Stimulated activated CD4-positive, alpha-beta T cell treated with anti-CD3 and anti-CD28 coated beads, TNF-alpha, amount 100 ng/mL, for 24 hours (primary cell): ENCODE measurements at places on chromosomes 1 and 21.
A peak's percentile ranks its signal among the peaks of the same experiment; 100 is the strongest.

- no peak for DNase-seq
Observed at GRCh38 chr1:36937371-36937770, 96.9 kb downstream of the GRIK3 start.

GRCh38 chr1:161006563-161006962 lies 14.4 kb downstream of the F11R start:
- DNase-seq = no peak

DNA sequence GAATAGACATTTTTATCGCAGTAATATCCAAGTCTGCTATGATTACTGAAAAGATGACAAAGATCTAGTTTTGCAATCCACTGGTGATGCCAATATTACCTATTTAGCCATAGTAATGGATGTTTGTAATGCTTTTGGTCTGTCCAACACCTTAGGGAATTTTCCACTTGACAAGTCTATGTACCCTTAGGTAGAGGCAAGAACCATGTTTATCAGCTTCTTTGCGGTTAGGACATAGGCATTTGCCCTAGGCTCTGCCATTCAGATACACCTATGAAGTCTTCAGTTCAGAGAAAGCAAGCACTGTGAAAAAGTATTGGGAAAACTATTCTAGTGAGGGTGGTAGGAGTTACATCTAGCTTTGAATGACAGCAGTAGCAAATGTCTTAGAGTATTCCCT lies 40.2 kb upstream of the SLC35D1 start:
- no peak for DNase-seq

- DNase-seq = no peak
Observed at GRCh38 chr1:203681739-203682138, 55.1 kb downstream of the ATP2B4 start.

DNA sequence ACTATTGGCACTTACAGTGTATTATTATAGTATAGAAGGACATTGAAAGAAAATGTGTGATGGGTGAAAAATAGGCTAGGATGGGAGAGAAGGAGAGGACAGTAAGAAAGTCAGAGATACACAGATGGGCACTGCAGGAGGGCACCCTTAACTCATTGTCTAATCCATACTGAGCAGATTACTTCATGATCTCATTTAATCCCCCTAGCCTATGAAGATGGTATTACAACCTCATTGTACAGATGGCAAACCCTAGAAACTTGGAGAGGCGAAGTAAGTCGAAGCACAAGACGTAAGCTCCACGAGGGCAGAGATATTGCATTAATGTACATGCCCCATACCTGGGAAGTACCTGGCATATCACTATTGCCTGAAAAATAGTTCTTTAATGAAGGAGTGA lies 346.9 kb upstream of the DAB1 start:
- no peak for DNase-seq

DNA sequence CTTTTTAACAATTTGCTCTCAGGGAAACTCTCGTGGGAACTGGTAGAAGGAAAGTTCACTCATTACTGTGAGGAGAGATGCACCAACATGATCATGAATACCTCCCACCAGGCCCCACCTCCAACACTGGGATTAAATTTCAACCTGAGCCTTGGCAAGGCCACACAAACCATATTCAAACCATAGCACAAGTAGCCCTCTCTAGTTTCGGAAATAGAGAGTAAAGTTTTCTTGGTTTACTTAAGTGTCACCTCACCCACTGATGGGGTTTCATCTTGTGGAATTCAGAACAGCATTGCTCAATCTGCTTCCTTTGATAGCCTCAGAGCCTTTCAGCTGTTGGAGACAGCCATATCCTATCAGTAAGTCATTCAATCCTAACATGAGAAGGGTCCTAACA lies 25.5 kb upstream of the CCSAP start:
- no peak for DNase-seq

DNA sequence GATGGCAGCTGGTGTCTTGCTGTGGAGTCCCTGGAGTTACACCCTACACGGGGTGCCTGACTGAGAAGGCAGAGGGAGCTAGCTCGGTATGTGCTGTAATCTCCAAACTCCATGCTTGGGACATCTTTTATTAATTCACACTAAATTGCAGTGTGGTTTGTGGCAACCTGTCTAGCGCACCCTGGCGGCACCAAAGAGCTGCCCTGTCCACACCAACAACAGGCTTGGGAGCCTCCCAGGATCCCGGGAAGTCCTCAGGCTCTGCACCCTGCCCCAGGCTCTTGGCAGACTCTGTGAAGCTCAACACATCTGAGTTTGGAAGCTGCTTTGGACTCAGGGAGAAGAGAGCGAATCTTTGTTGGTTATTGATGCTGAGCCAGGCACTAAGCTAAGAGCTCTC lies 138.9 kb downstream of the IGSF21 start:
- no peak for DNase-seq

- no peak for DNase-seq
Observed at GRCh38 chr1:165841582-165842017, 14.2 kb downstream of the UCK2 start.

GRCh38 chr1:62335656-62336055 lies 16.4 kb upstream of the KANK4 start:
- DNase-seq = no peak

DNA sequence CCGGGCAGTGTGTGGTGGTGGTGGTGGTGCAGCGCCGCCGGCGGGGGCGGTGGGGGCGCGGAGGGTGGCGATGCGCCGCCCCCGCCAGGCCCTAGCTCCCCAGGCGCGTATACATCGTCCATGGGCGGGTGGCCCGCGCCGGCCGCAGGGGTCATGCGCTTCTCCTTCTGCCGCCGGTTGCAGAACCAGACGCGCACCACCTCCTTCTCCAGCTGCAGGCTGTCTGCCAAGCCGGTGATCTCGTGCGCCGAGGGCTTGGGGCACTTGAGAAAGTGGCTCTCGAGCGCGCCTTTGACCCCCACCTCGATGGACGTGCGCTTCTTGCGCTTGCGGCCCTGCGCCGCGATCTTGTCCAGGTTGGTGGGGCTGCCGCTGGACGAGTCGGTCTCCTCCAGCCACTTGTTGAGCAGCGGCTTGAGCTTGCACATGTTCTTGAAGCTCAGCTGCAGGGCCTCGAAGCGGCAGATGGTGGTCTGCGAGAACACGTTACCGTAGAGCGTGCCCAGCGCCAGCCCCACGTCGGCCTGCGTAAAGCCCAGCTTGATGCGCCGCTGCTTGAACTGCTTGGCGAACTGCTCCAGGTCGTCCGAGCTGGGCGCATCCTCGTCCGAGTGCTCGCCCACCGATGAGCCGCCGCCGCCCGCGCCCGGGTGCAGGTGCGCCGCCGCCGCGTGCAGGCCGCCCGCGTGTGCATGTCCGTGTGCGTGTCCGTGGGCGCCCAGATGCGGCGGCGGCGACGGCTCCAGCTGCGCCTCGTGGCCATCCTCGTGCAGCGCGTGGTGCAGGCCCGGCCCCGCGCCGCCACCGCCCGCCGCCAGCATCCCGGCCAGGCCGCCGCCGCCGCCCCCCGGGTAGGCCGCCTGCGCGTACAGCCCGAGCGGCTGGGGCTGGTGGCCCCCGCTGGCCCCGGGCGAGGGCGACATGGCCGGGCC lies 926 bp downstream of the POU3F1 start:
- DNase-seq = no peak

- DNase-seq = no peak
Observed at GRCh38 chr1:237235091-237235490, 193.1 kb downstream of the RYR2 start.

GRCh38 chr21:26055841-26056264 lies 114.7 kb downstream of the APP start:
- no peak for DNase-seq

DNA sequence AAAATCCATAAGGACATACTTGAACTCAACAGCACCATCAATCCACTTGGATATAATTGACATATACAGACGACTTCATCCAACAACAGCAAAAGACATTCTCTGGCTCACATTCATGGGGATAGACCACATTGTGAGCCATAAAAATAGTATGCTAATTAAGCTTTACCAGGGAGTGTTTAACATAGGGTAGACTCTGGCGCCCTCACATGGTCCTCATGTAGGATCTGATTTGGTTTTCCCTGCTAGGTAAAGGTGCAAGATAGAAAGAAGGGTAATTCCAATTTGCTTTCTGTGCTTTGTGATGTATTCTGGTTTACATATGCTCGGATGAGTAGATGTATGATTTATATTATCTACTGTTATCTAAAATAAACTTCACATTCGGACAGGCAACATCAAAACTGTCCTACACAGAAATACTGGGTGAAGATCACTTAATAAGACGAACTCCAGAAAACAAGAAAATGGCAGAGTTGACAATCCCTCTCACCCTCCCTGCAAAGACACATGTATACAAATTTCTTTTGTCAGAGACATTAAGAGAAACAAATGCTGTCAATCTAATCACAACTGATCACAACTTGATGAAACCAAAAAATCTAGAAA lies 27.7 kb downstream of the CR1L start:
- DNase-seq = peak; percentile 1

- DNase-seq = no peak
Observed at GRCh38 chr21:41958886-41959563, 5.2 kb upstream of the C2CD2 start.

DNA sequence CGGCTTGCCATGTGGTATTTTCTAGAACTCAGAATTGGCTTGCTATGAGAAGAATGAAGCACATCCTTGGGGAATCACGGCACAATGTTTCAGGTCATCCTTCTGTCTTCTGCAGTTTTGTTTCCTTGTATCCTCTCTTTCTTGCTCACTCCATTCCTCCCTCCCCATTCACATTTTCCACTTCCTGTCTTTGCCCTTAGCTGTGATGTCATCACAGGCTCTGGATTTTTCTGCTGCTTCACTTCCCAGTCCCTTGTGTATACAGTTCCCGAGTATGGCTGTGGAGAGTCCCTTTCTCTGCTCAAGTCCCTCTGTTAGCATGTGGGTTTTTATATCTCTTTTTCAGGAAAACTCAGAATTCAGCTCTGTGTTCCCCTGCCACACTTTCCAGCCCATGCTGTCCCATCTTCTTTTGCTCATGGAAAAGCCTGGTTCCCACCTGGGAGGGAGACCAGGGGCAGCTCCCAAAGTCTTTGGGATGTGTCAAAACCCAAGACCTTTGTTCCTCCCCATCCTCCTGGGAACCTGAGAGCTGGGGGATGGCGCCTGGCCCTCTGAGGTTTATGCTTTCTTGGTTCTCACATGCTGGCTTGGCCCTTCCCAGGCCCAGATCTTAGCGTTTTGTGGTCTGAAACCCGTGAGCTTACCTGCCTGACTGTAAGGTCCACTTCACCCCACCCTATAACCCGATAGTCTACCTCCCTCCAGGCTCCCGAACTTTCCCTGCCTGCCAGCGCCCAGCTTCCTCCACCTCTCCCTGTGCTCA lies 4.8 kb upstream of the RGS16 start:
- no peak for DNase-seq

DNA sequence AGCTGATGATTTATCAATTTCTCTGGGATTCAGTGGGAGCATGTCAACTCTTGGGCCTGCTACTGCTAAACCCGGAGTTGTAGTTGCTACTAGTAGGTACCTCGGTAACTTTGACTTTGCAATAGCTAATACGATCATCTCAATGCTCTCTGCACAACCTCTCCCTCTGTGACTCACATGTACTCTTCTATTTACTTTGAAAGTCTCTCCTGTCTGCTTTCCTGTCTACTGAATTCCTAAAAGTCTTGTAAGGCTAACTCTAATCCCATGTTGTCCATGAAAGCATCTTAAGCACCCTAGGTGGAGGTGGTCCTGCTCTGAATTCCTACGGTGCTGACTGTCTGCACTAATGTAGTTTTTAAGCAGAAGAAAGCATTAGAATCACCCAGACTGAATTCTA lies 29.3 kb downstream of the SLC9C2 start:
- DNase-seq = no peak

DNA sequence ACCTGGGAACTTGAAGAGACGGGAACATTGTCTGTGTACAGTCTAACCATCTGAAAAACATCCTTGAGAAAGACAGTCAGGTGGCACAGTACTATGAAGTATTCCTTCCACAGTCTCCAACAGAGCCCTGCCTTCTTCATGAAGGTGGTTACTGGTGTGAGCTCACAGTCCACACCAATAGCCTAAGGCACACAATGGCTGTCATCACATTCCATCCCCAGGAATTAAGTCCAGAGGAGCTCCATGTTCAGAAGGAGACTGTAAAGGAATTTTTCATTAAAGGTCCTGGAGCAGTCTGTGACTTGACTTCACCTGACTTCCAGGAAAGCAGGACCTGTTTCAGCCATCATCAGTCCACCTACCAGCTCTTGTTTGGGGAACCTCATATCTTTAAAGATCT lies 180.2 kb downstream of the C1orf21 start:
- no peak for DNase-seq

DNA sequence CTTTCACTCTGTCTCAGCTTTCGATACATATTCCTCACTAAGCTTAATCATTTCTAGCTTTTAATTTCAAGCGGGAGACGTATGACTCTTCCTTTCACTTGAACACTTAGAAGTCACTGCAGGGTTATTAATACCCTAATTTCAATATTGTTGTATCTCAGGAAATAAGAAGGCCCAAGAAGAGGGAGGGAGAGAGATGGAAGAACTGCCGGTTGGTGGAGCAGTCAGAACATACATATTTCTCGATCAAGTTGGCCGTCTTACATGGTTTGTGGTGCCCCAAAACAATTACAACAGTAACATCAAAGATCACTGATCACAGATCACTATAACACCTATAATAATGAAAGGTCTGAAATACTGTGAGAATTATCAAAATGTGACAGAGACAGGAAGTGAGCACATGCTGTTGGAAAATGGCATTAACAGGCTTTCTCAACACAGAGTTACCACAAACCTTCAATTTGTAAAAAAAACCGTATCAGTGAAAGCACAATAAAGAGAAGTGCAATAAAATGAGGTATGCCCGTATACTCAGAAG lies 145.4 kb upstream of the HP1BP3 start:
- peak; percentile 18 for DNase-seq

GRCh38 chr1:25897754-25898153 lies 8.5 kb downstream of the STMN1 start:
- DNase-seq = no peak

GRCh38 chr1:165907256-165907857 lies 79.9 kb downstream of the UCK2 start:
- no peak for DNase-seq

DNA sequence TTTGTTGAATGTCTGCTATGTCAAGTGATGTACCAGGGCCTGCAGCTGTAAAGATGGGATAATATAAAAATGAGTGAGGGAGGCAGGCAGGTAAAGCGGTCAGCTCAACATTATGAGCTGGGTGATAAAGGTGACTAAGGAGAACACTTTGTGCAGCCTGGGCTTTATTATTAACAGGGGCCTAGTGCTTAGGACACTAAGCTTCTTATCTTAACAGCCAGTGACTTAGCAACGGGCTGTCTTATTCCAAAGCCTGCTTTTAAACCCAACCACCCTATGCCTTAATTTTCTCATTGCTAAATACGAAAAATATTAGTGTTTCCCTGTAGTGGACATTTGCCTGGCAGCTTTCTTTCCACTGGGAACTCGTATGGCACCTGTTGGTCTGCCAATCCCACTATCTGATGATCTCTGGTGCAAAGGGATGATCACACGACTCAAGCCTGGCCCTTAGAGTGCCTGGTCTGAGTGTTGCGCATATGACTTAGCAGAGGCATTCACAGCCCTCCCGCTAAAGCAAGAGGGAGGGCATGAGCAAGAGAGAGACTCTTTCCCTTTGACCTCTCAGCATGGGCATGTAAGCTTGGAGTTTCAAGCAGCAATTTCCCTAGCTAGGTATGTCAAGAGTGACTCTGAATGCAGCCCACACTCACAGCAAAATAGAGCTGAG lies 98.6 kb upstream of the PAPPA2 start:
- DNase-seq = no peak

GRCh38 chr1:116033322-116033721 lies 57.0 kb downstream of the SLC22A15 start:
- no peak for DNase-seq

GRCh38 chr1:240000634-240001033 lies 91.0 kb upstream of the FMN2 start:
- no peak for DNase-seq
